NCI-H2081 treated with DMSO at 0.1 percent for 48 hours (cell line): ENCODE measurements at places on chromosomes 11 and 22.

DNA sequence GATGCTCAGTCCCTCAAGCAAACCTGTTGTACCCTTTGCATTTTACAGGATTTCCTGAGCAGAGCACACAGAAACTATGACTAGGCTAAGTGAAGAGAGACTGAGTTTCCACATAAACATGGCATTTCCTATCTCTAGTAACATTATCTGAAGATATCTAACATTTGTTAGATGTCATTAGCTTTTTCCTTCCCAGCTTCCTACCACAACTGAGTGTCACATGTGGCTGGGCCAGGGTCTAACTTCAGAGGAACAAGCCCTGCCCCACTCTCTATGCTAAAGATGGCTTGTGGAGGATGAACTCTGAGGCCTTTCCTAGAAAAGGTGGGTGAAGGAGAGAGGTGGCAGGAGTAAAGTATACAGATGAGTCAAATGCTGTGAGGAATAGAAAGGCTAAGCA is 16.5 kb downstream of the C22orf42 start:
- no peak for DNase-seq

GRCh38 chr22:39954584-39955055 is 5.6 kb upstream of the TMA7B start:
- DNase-seq, result no peak

GRCh38 chr22:31377612-31378011 is 21.8 kb upstream of the DRG1 start:
- DNase-seq, result no peak

DNA sequence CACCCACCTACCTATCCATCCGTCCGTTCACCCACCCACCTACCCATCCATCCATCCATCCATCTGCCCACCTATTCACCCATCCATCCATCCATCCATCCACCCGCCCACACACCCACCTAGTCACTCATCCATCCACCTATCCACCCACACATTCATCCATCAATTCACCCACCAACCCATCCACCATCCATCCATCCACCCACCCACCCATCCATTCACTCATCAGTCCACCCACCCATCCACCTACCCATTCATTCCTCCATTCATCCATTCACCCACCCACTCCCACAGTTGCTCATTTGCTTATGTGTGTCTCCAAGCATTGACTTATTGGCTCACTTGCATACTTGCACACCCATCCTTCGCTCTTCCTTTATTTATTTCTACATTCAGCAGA is 50.1 kb downstream of the MYO7A start:
- DNase-seq, result no peak

GRCh38 chr22:43234264-43234988 is 47.5 kb upstream of the TTLL12 start:
- no peak for DNase-seq

GRCh38 chr11:66454247-66454646 is 12.5 kb upstream of the PELI3 start:
- no peak for DNase-seq

DNA sequence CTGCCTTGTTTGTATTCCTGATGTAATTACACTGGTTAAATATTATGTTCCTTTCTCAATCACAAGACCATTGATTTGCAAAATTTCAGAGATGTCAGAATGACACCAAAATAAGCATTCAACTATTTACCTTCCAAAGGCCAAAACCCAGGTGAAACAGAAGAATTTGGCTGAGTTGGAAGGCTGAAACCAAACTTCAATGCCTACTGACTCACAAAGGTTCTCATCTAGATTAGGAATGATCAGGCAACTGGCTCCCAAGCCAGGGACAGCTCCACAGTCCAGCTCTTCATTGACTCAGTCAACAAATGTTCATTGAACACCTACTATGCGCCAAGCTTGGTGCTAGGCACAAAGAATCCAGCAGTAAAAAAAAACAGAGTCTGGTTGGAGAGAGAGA is 13.4 kb upstream of the SLC35C1 start:
- DNase-seq, result no peak

DNA sequence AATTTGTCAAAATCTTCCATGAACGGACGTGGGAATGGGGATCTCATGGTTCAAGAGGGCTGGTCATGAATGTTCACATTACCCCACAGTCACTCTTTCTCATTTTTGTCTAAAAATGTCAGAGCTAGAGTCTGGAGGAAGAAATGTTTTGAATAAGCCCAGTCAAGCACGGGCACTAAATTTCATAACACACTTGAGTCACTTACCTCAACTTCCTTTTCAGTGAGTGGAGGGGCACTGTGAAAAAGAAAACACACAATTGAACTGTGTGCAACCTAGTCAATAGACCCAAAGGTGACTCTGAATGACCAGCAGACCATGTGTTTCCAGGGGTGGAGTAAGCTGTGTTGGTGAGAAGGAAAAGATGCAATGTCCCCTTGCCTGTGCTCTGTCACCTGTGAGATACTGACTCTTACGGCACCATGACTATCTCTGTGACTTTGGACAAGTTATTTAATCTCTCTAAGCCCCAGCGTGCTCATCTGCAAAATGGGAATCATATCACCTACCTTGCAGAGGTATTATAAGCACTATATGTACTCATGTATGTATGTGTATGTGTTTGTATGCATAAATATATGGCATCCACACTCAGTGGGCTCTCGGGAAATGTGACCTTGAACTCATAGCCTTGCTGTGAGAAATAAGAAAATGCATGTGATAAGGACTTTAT is 38.2 kb upstream of the LYVE1 start:
- DNase-seq, result no peak

GRCh38 chr11:41323446-41323845 is 136.0 kb downstream of the LRRC4C start:
- no peak for DNase-seq

DNA sequence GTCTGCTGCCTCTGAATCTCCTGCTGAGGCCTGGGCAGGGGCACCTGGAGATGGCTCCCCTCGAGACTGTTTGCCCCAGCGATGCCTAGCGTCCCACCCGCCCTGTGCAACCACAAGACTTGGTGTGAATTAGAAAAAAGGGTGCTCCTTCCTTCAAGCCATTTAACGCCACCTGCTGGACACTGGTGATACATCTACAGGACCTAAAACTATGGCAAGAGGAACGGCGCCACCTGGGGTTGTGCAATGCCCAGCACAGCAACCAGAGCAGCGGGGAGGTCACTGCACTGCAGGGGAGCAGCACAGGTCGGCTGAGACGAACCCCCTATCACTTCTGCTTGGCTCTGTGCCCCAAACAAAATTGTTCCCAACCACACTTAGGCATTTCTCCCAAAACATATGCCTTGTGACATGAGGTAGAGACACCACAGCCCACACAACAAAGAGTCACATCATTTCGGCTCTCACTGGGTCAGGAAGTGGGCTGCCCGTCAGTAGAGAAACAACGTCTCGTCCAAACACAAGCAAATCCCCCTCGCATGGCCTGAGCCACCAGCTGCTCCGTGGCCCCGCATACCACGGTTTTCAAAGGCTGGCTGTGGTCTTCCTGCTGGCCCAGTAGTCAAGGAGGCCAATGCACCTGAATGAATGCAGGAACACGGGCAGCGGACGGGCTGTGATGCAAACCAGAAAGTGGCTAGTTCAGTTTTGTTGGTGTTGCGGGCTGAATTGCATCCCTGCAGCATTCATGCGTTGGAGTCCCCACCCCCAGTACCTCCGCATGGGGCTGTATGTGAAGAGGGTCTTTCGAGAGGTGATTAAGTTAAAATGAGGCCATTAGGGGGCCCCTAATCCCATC is 171.9 kb downstream of the SHANK2 start:
- peak; percentile 51 for DNase-seq

DNA sequence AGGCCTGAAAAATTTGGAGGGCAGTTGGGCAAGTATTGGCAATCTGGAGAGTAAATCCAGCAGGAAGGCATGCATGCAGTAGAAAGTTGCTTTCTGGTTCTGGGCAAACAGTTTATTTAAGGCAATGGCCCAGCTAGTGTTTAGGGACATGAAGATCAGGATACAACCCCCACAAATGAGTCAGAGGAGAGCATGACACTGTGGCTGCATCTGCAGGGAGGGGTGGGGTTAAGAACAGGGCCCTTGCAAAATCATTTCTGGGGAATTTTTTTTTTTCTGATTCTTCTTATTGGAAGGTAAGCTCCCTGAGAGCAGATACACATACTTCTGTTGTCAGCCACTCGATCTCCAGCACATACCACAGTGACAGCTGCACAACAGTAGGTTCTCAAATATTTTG is 61.1 kb downstream of the FDX1 start:
- no peak for DNase-seq

DNA sequence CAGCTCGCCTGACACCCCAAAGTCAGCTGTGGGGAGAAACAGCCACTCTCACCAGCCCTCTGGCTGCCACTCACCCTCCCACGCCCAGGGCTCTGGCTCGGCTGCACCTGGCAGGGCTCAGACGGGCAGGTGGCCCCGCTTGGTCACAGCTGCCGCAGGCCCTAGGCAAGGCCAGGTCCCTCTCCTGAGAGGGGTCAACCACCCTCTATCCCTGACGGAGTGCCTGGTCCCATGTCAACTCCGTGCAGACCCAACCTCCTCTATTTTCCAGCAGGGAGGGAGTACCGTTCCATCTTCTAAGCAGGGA is 1.9 kb downstream of the MAP4K2 start:
- no peak for DNase-seq

- no peak for DNase-seq
These were observed 80.0 kb downstream of the TRIM29 start for GRCh38 chr11:120057595-120058581.

GRCh38 chr11:66491315-66491935 is 11.2 kb downstream of the DPP3 start:
- no peak for DNase-seq
